Activated CD4-positive, alpha-beta T cell treated with anti-CD3 and anti-CD28 coated beads for 1 hour (primary cell): ENCODE measurements at places on chromosomes 5 and 9.

DNA sequence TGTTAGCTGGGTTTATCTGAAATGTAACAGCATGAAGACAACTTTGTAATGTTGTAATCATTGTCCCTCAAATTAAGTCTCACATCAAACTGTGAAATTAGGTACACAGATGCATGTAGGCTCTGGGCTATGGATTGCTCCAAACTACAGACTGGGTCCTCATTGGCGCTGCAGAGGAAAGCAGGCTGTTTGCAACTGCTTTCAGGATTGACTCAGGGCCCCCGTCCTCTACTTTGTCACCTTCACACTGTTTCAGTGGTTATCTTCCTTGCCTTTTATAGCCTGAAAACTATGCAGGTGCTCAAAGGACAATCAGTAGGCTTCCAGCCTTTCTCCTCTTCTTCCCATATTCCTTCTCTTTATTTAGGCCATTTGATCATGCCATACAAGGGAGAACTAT is 18.0 kb downstream of the GRAMD2B start:
- no peak for DNase-seq

GRCh38 chr5:26645659-26646058 is 392.7 kb downstream of the CDH9 start:
- no peak for DNase-seq

- no peak for DNase-seq
These were observed 316.3 kb upstream of the ARRDC3 start for GRCh38 chr5:91699429-91699828.

GRCh38 chr5:161697001-161697400 is 11.5 kb downstream of the GABRA6 start:
- DNase-seq = no peak

DNA sequence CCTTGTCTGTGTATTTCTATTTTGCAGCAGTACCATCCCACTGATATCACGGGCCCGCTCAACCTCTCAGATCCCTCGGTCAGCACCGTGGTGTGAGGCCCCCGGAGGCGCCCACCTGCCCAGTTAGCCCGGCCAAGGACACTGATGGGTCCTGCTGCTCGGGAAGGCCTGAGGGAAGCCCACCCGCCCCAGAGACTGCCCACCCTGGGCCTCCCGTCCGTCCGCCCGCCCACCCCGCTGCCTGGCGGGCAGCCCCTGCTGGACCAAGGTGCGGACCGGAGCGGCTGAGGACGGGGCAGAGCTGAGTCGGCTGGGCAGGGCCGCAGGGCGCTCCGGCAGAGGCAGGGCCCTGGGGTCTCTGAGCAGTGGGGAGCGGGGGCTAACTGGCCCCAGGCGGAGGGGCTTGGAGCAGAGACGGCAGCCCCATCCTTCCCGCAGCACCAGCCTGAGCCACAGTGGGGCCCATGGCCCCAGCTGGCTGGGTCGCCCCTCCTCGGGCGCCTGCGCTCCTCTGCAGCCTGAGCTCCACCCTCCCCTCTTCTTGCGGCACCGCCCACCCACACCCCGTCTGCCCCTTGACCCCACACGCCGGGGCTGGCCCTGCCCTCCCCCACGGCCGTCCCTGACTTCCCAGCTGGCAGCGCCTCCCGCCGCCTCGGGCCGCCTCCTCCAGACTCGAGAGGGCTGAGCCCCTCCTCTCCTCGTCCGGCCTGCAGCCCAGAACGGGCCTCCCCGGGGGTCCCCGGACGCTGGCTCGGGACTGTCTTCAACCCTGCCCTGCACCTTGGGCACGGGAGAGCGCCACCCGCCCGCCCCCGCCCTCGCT is 1.9 kb downstream of the LRRC26 start:
- DNase-seq = no peak

- DNase-seq = no peak
These were observed 13.9 kb downstream of the MAP1B start for GRCh38 chr5:72121052-72121779.

- DNase-seq = no peak
These were observed 1.0 kb downstream of the CSNK1A1 start for GRCh38 chr5:149550268-149550583.

- DNase-seq = no peak
These were observed 236.0 kb upstream of the IRX1 start for GRCh38 chr5:3359642-3360041.

- no peak for DNase-seq
These were observed 11.0 kb downstream of the NAIF1 start for GRCh38 chr9:128056086-128056485.

- no peak for DNase-seq
These were observed 120.8 kb upstream of the SLC27A6 start for GRCh38 chr5:128844354-128844923.

GRCh38 chr9:126722922-126723806 is 81.7 kb upstream of the ZBTB43 start:
- DNase-seq = peak; percentile 64

- no peak for DNase-seq
These were observed 73.6 kb upstream of the PPP2R2B start for GRCh38 chr5:146952168-146952567.

- no peak for DNase-seq
These were observed 20.3 kb upstream of the FLT4 start for GRCh38 chr5:180669661-180670060.

DNA sequence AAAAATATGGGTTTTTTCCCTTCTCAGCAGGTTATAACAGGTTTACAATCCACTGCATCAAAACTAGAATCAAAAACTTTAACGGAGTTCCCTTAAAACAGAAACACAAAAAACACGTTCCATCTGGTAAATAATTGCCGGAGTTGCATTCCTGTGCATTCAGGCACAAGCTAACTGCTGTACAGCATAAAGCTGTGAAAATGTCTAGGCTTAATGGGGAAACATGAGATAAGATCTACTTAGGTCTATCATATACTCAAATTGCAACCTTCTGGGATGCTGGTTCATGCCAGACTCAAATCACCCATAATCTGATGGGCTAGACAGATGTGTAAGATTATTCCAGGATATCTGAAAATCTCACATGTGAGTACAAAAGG is 265.3 kb downstream of the DOCK8 start:
- no peak for DNase-seq

GRCh38 chr9:121463026-121463807 is 36.4 kb downstream of the GGTA1 start:
- no peak for DNase-seq

GRCh38 chr9:108776920-108777639 is 78.7 kb downstream of the ACTL7B start:
- no peak for DNase-seq

DNA sequence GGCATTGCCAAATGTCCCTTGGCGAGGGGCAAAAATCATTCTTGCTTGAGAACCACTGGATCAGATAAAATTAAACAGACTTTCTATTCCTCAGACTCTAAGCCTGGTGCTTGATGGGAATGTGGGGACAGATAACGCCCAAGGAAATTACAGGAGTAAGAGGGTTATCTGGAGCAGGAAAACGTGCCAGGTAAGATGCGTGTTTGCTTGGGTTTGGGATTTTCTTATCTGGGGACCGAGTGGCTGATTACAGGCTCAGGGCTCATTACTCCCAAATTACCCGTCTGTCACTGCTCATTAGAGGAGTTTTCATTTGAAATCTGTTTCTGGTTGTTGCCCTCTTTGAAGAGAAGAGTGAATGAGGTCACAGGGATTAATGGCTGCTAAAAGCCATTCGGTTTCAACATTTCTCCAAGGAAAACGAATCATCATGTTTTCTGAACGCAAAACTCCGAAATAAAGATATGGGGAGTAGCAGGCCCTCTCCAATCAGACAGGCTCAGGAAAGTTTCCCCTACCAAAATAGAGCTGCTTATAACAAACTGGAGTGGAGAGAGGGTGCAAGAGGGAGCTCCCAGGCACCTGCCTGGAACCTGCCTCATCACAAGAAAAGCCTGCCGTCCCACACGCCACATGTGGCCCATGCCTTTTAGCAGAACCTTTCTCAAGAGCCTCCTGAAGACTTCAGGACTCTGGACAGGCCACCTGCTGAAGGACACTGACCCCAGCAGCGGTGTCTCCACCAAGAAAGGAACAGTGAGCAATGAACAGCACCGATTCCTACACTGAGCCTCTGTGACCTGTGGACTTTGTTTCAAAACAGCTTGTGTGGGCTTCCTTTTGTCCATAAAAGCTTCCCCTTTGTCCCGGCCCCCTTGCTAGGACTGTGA is 136.4 kb downstream of the ICE1 start:
- DNase-seq = no peak

DNA sequence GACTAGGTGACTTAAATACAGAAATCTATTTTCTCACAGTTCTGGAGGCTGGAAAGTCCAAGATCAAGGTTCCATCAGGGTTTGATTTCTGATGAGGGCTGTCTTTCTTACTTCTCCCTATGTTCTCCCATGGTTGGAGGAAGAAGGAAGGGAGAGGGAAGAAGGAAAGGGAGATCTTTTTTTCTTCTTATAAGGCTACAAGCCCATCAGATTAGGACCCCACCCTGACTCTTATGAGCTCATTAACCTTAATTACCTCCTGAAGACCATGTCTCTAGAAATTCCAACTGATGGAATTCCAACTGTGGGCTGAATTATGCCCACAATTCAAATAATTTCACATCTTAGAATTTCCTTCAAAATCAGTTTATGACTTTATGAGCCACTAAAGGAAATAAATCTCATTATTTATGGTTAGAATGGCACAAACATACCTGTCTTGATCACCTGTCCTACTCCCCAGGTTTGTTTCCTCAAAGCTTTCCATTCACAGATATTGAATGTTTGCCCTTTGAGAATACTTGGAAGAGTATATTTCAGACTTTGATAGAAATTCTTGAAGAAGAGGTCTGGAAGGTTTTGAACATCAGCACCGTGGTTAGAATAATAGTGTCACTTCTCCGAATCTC is 7.6 kb downstream of the PPWD1 start:
- no peak for DNase-seq

DNA sequence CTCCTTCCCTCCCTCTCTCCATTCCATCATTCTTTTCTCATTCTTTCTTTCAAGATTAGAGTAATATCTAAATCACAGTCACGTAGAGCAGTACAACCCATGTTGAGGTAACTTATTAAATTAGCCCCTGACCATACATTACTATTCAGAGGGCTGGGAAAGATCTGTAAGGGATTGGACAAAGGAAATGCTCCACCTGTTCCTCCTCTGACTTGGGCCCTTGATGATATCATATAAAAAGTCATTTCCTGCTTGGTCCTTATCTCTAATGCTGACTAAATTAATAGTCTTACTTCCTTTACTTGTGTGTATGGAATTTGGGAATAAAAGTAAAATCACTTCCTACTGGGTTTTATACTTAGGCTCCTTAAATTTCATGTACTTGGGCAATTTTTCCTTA is 40.8 kb downstream of the SNX18 start:
- DNase-seq = no peak

DNA sequence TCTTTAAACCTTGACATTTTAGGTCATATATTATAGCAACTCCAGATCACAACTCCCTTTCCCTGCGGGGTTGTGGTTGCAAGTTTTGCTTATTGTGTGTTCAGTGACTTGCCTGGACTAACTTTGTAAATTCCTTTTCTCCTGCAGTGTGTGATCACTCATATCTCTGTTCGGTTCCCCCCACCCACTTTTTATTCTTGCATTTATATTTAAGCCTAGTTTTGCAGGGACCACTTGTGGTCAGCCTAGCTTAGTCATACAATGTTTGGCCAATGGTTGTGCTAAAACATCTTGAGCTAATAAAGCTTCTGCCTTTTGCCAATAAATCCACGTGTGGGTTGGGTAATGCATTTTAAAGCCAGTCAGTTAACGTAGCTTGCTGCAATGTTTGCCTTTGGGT is 146.5 kb upstream of the IRX4 start:
- no peak for DNase-seq

GRCh38 chr5:152641970-152642805 is 237.1 kb upstream of the NMUR2 start:
- DNase-seq = no peak

- DNase-seq = no peak
These were observed 175.5 kb upstream of the TUT7 start for GRCh38 chr9:86529496-86530275.

GRCh38 chr9:106560540-106560939 is 302.4 kb upstream of the ZNF462 start:
- no peak for DNase-seq

GRCh38 chr5:3740546-3741373 is 145.1 kb downstream of the IRX1 start:
- DNase-seq = no peak

GRCh38 chr9:110443866-110444220 is 106.2 kb upstream of the TXNDC8 start:
- DNase-seq = no peak
